ENCODE measurements at places on chromosomes 5 and 9.

GRCh38 chr5:172672681-172673080 is 31.6 kb downstream of the NEURL1B start:
- no peak for DNase-seq

DNA sequence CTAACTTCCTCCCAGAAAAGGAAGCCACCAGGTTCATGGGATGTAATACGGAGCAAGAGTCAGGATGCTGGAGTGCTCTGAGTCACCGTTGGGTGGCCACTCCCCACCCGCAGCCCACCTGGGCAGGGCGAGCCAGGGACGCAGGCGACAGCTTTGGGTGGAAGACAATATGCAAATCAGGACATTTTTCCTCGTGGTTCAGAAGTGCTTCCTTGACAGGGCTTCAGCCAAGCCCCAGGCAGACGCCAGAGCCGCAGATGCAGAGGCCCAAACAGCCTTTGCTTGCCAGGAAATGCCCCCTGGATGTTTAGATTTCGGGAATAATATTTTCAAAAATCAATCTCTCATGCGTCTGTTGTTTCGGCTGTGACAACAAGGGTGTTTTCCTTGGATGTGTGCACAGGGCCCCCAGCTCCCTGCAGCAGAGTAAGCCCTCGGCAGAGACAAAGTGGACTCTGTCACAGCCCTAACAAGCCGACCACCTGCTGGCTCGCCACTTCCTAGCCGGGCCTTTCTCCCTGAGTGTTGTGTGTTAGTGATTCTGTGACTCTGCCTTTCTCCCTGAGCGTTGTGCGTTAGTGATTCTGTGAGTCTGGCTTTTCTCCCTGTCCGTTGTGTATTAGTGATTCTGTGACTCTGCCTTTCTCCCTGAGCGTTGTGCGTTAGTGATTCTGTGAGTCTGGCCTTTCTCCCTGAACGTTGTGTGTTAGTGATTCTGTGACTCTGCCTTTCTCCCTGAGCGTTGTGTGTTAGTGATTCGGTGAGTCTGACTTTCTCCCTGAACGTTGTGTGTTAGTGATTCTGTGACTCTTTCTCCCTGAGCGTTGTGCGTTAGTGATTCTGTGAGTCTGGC is 11.8 kb upstream of the SLC9A3 start:
- no peak for DNase-seq

GRCh38 chr5:68433923-68434879 is 218.6 kb downstream of the PIK3R1 start:
- DNase-seq, result peak; percentile 75

DNA sequence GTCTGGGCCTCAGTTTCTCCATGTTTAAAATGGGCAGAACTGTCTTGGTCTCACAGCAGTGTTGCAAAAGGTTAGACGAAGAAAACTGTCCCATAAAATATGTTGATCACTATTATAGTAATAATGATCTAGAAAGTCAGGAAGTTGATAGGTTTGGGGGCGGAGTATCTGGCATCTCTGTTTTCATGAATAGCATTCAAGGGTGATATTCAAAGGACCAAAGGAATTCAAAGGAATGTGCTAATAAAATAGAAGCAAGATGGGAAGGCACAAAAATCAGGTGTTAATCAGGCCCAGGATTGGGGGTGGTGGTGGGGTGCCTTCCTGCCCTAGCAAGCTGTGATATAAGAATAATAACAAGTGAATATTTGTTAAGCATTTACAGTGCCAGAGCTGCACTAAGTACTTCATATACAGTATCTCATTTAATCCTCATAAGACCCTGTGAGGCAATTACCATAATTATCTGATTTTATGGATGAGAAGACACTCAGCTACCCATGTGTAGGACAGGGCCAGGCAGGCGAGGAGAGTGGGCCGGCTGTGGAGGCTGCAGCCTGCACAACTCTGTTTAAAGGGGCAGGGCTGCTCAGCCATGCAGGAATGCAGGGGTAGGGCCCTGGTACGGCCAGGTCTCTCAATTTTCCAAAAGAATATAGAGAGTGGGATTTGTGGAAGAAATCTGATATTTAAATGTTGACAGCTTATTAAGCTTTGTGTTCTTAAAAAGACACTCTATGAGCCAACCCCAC is 142.0 kb upstream of the PANK3 start:
- DNase-seq, result no peak

GRCh38 chr9:13750061-13750460 is 470.6 kb upstream of the MPDZ start:
- DNase-seq, result no peak

GRCh38 chr5:93611976-93612854 is 29.2 kb downstream of the NR2F1 start:
- no peak for DNase-seq
